Naive thymus-derived CD8-positive, alpha-beta T cell (primary cell): ENCODE measurements at places on chromosomes 5 and 9. TPM values are rescaled to one million over a fixed set of nuclear protein-coding genes. Genes with fewer than 3 reads are reported as not detected.

DNA sequence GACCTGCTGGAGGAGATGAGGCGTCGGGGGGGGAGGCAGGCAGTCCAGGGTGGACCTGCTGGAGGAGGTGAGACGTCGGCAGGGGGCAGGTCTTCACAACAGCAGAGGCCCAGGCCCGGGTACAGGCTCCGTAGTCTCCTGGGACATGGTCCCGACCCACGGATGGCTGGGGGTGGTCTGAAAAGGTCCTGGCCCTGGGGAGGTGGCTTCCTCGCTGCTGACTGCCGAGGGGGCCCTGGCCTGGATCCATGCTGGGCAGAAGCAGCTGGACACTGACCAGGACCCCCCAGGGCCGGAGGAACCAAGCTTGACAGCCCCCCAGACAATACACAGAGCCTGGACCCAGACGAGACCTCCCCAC lies 8.5 kb downstream of the EGFL7 start:
- no peak for DNase-seq

DNA sequence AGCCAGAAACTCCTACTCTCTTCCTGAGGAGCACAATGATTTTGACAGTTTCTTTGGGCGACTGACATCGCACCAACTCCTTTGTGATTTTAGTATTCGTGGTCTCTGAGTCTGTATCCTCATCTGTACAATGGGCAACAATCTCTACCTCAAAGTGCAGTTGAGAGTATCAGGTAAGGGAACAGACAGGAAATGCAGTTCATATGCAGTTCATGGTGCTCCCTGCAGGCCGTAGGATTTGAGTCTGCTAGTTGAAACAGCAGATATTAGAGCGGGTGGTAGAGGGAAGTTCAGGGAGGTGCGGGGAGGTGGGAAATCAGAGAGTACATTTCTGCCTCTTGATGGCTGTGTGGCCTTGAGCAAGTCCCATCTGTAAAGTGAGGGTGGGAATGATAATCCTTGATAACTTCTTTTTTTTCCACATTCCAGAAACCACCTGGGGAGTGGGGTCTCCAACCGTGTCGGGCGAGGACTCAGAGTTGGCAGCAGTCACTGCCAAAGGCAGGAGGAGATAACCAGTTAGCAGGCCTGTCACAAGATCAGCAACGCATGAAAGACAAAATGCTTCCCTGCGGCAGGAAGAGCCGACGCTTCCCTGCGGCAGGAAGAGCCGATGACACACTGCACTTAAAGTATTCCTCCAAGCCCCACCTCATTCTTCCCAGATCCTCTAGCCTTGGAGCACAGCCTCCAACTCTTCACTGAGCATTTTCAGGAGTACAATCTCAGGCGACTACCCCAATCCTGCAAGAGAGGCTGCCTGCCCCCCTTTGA lies 6.0 kb upstream of the NEK6 start:
- no peak for DNase-seq

DNA sequence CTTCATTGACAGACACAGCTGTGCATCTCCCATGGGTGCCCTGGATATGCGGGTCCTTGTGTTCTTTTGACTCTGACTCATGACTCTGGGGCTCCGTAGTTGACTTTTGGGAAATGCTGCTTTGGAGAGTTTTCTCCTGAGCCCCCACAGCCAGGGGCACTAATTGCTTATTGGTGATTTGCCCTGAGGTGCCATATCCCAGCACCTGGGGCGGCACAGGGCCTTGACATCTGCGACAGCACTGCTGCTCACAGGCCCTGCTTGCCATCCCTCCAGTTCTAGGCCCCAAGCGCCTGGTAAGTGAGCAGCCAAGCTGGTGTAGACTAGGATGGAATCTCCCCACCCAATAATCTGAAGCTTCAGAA lies 75.1 kb downstream of the AMBP start:
- DNase-seq: no peak

Gene CCDC192
- total RNA-seq: not detected

Gene PTPRD
- total RNA-seq: not detected
